ENCODE measurements at places on chromosomes 7 and 10.

DNA sequence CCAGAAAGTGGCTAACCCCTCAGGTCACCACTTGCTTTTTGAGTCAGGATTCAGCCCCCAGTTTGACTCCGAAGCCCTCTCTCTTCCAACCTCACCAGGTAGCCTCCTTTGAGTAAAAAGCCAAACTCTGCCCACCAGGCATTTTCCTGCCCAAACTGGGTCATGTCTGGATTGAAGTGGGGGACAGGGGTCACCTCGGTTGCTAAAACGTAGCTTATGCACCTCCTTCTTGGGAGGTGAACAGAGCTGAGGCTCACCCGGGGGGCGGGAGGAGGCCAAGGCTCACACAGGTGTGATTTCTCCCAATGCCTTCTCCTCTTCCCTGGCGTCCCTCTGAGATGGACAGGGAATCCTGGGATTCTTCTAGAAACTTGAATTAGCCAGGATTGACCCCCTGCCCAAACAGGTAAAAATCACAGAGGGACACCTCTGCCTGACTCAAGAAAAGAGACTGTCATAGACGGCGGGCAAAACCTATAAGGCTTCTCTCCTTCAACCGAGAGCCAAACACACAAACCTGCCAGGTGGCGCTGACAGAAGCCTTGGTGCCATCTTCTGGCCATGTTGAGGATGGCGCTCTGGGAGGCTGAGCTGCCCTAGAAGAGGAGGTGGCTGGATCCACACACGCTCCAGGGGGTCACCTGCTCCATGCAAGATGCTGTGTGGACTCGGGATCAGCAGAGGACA lies 51.6 kb downstream of the PRLHR start:
- DNase-seq, result peak; percentile 54

DNA sequence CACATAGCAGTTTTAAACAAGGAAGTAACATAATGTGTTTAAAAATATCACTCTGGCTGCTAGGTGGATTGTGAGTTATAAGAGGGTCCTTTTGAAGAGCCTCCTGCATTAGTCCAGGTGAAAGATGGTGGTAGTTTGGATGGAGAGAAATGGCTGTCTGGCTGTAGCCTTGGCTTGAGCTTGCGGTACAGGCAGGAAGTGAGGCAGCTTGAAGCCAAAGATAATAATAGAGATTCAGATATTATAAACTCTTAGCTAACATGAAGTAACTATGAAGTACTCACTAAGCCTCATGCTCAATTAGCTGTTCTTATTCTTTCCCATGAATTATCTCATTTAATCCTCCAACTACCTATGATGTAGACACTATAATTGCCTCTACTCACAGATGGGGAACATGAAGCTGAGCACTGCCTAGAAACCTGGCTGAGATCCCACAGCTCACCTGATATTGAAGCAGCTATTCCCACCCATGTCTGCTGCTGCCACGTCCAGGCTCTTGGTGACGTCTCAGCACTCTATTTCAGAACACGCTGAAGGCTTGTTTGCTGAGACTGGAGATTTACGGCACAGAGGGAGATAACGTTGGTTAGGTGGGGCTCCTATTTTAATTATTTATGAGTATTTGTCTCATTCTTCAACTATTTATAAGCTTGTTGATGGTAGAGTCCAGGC lies 10.4 kb downstream of the C10orf120 start:
- no peak for DNase-seq

- no peak for DNase-seq
Measured at GRCh38 chr7:230274-230673, 37.9 kb downstream of the FAM20C start.

DNA sequence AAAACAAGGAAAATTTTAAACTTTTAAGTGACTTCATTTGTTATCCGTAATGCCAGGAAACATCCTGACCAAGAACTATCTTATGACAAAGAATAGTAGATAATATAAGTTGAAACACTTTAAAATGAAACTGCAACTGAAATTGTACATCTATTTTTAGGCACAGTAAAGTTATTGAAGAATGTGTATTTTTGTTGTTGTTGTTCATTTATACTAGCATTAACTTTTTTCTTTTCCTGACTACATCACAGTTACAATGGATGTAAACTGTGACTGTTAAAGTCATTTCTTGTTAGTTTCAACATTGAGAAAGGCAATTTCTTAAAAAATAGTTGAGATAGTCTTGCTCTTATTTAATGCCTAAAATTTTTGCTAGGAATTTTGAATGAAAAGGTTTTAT lies 2.6 kb downstream of the CPED1 start:
- DNase-seq, result no peak

- DNase-seq, result no peak
Measured at GRCh38 chr10:100576282-100576635, 40.5 kb downstream of the HIF1AN start.

DNA sequence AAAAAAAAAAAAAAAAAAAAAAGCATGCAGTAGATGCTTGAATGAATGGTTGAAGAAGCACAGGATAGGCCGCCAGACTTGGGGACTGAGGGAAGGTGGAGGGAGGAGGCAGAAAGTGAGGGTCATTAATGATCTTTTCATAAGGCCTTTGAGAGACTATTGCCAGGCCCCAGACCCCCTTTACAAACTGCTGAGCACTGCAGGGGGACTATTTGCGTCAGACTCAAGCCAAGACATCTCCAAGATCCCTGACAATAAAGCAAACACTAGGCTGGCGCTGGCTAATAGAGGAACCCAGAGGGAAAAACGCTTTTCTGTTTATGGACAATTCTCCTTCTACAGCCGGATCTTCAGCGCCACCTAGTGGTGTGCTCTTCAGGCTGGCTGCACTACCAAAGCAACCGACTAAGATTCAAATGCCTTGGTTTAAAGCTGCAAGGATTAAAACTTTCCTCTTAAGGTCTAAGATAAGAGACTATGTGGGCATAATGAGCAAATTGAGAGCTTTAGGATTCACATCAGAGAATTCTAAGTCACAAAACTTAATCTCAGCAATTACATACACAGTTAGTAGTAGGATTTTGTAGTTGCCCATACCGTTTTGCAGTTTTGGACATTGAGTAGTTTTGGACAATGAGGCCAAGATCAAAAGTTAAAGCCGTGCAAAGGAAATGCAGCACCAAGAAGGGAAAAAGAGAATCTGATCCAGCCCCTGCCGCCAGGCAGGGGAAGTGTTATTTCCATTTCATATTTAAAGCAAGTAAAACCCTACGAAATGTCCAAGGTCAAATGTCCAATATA lies 17.9 kb upstream of the AGK start:
- DNase-seq, result peak; percentile 85

Data from NB4 (cell line).